Stimulated activated CD4-positive, alpha-beta T cell treated with anti-CD3 and anti-CD28 coated beads, Interleukin-1b, Interleukin-23, amount 100 ng/mL, for 48 hours (primary cell): ENCODE measurements at places on chromosomes 13 and 19.
A peak's percentile ranks its signal among the peaks of the same experiment; 100 is the strongest.

DNA sequence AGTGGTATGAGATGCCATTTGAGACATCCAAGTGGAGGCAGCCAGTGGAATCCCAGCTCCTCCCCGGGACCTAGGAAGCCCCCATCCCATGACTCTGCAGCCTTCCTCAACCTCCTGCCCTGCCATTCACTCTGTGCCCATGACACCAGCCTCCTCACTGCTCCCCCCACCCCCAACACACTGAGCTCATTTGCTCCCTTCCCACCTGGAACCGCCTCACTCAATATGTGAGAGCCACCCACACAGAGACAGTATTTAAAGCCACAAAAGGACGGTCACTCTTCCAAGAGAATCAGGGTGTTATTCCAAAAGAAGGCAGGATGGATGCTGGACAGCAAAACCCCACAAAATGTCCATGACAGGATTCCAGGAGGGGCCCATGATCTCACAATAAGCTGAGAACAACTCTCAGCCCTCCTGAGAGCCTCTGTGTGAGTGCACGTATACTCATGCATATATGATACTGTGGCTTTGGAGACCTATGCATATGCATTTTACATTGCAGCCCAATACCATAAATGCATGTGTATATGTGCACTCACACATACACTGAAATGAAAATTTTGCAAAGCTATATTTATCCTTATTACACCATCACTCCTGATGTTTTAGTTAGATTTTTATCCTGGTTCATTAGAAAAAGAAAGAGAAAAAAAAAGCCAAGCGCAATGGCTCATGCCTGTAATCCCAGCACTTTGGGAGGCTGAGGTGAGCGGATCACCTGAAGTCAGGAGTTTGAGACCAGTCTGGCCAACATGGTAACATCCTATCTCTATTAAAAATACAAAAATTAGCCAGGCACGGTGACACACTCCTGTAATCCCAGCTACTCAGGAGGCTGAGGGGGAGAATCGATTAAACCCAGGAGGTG is 10.8 kb upstream of the RANBP3 start:
- DNase-seq: no peak

- DNase-seq: no peak
Observed at GRCh38 chr19:37079238-37079637, 1.0 kb downstream of the ZNF420 start.

DNA sequence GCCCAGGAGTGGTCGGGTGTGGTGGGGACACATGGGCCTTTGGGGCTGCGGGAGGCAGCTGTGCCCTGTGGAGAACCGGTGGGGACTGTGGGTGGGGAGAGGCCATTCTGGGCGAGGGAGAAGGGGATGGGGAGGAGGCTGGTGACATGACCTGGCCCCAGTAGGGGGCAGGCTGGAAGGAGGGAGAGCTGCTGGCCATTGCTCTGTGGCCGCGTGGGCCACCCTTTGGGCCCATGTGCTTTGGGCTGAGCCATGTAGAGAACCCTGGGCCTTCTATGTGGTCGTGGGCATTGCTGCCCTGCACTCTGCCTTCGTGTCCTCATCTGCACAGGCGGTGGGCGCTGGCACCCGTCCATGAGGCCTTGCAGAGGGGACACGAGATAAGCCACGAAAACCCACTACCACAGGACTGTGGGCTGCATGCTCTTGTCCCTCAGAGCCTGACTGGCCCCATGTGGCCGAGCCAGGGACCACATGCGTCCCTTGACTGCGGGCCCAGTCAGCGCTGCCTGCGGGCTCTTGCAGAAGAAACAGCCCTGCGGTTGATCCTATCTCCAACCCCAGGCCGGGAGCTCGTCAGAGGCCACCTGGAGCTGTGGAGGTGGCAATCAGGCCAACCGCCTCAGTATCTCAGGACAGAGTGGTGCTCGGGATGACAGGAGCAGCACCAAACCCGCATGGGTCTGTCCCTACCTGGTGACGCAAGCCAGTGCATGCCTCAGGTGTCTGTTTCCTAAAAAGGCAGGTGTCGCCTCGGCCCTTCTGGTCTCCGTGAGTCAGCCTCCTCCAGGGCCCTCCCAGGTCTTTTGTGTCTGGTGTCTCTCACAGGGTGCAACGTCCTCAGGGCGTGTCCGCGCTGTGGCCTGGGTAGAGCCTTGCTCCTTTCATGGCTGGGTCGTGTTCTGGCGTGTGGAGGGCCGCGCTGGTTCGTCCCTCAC is 14.3 kb downstream of the FZR1 start:
- no peak for DNase-seq

GRCh38 chr13:78976696-78977095 is 317.7 kb upstream of the OBI1 start:
- no peak for DNase-seq

DNA sequence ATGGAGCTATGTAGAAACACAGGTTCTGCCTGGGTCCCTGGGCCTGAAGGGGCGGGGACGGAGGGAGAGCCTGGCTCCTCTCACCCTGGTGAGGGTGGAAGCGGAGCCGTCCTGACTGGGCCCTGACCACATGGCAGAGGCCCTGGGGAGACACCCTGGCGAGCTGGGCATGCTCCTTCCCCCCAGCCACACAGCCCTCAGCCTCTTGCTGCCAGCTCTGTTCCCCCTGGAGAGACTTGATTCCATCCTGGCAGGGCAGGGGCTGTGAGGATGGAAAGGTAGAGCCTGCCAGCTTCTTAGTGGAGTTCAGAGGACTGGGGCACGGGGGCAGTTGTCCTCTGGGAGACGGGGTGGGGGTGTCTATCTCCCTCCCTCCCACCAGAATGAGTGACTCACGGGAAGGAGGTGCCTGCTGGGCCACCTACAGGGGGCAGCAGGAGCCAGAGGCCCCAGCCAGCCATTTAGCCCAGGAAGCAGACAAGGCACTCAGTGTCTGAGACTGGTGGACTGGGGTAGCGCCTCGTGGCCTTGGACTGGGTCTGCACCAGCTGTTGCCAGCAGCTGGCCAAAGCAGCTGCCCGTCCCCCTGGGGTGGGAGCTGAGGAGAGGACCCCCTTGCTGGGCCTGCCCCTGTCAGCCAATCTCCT is 22.8 kb upstream of the RNF17 start:
- no peak for DNase-seq

DNA sequence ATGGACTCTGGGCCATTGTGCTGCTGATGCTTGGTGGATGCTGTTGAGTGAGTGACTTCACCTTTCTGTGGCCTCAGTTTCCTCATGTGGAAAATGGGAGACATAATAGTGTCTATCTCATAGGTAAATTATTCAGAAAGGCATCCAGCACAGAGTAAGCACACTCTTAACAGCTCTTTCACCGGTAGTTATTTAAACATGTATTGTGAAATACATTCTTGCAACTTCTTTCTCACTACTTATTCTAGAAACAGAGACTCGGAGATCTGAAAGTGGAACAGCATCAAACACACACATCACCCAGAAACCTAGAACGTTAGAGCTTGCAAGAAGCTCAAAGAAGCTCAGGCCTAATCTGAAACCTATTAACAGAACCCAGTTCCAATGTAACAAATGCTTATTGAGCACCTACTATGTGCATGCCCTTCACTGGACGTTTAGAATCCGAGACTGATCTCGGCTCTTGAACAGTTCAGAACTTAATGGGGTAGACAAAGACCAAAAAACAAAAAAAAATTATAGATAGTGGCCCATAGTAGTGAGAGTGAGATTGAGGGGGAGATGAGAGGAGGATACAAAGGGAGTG is 4.1 kb downstream of the ZSWIM9 start:
- DNase-seq: no peak

GRCh38 chr13:79851318-79851717 is 370.4 kb downstream of the NDFIP2 start:
- DNase-seq: no peak

GRCh38 chr13:34698945-34699344 is 243.1 kb upstream of the NBEA start:
- DNase-seq: no peak

DNA sequence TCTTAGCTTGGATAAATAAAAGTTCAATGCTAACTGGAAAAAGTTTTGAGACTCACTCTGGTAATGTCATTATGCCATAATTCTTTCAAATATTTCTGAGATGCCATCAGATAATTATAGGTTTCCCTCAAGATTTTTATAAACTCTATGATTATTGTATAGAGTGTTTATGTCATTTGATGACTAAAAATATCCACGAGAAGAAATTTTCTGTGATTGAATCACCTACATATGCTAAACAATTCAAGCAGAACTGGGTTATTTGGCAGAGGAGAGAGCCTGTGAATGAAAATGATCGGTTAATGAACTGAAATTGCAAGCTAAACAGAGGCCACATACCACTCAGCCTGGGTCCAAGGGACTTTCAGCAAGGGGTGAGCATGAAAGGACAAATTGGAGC is 92.6 kb upstream of the TSC22D1 start:
- DNase-seq: no peak

DNA sequence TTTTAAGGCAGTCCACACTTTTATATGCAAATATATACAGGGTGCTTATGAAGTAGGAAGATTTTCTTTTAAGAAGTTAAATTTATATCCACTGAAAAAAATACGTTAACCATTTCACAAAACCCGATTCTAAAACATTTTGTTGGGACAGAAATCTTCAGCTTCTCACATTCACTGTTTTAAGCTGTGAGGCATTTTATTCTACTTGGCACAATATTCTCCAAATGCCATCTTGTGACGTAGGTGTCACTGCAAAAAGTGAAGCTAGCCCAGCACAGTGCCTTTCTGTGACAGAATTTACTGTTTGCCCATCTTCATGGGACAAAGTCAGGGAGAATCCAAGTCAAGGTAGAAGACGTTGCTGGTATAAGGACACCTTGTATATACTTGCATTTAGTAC is 94.5 kb upstream of the SLC15A1 start:
- DNase-seq: no peak

DNA sequence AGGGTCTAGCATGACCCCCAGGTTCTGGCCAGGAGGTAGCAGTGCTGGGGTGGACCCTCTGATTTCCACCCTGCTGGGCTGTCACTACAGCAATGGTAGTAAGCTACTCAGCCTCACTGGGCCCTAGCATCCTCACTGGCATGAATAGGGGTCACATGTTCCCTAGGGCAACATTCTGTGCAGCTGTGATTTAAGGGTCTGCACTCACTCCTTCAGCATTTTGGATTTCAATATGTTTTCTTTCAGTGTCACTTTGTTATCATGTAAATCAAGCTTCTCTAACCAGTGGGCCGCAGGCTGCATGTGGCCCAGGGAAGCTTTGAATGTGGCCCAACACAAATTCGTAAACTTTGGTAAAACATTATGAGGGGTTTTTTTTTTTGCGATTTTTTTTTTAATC is 57.8 kb downstream of the SPATA13 start:
- no peak for DNase-seq

- DNase-seq: no peak
Observed at GRCh38 chr19:21147540-21147939, 5.7 kb downstream of the ZNF431 start.

- DNase-seq: no peak
Observed at GRCh38 chr13:72985610-72986009, 73.2 kb upstream of the KLF5 start.

GRCh38 chr13:64993514-64994164 is 2236.5 kb downstream of the PCDH9 start:
- no peak for DNase-seq

DNA sequence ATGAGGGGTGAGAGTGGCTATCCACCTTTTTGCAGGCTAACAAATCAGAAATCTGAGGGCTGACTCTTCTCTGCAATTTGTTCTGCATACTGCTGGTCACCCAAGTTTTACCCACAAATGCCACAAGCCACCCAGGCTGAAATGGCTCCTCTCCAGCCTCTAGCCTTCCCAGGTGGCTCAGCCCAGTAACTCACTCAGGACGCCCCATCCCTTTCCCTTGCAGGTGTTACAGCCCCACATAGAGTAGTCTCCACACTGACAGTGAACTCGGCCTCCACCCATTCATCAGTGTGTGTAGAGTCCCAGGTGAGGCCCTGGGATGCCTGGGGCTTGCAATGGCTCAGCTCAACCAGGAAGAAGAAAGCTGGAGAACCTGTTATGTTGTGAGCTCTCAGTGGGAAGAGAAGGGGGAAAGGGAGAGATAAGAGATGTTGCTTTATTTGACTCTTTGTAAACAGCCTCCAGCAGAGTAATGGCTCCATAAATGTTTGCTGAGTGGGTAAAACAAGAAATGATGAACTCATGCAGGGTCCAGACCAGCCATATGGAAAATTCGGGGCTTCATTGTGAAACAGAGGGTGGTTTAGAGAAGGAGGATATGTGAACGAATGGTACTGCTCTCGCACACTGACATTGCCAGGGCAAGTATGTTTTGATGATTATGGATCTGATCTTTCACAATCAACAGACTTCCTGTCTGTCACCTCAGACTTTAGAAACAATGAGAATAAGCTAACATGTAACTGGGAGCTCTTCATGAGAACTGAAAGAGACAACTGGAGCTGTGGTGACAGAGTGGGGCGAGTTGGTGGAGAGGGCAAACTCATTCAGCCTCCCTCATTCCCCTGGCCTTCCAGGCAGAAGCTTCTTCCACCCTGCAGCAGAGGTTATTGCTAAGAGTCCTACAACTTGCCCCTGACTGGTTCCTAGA is 74.2 kb upstream of the RFC3 start:
- DNase-seq: peak; percentile 9

- no peak for DNase-seq
Observed at GRCh38 chr19:42271861-42272534, 2.9 kb downstream of the CIC start.

DNA sequence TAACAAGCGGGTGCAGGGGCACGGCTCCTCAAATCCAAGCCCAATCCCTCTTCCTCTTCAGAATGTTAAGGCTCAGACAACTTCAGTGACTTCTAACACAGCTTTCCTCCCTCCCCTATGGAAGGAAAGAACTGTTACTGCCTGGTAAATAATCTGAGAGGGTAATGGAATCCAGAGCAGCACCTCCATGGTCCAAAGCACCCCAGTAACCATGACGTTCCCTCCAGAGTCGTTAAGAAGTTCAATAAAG is 969 bp downstream of the AKT2 start:
- DNase-seq: no peak

DNA sequence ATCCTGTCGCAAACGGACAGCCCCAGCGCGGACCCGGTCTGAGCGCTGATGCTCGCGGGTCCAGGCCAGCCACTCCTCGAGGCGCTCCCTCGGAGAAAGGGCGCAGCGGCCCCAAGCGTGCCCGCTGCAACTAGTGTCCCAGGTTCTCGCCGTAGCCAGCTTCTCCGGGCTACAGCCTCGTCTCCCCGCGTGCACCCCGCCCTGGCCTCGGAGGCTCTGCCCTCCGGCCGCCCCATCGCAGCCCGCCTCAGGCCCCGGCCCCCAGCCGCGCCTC is 487 bp downstream of the FLT1 start:
- no peak for DNase-seq

GRCh38 chr13:102089177-102089576 is 312.7 kb downstream of the FGF14 start:
- no peak for DNase-seq

- DNase-seq: peak; percentile 97
Observed at GRCh38 chr19:54115109-54116063, at the start of the genes PRPF31 and TFPT. TSS of gene PRPF31 (plus strand) at chr19:54115754. CDS start at chr19:54118279, 2,525 bp downstream. TSS of gene TFPT (minus strand) at chr19:54115657. CDS start at chr19:54115269, 388 bp downstream.

- DNase-seq: no peak
Observed at GRCh38 chr13:20351281-20352022, 119.3 kb upstream of the GJB6 start.

- DNase-seq: no peak
Observed at GRCh38 chr13:48783181-48783630, 129.5 kb downstream of the CYSLTR2 start.

- DNase-seq: no peak
Observed at GRCh38 chr19:43423779-43424178, 9.1 kb downstream of the TEX101 start.
